ENCODE measurements at places on chromosomes 6 and 20. TPM values are rescaled to one million over a fixed set of nuclear protein-coding genes. Genes with fewer than 3 reads are reported as not detected.

The BANF2 gene
- total RNA-seq, result not detected

The HAO1 gene
- not detected for total RNA-seq

The STK35 gene
- total RNA-seq, result 11.6 TPM

The RFX6 gene
- not detected for total RNA-seq

The NKX2-2 gene
- total RNA-seq, result not detected

The WFDC10A gene
- not detected for total RNA-seq

The NOTCH4 gene
- total RNA-seq, result 2.2 TPM

The SIRPD gene
- total RNA-seq, result not detected

The CST4 gene
- 0.31 TPM for total RNA-seq

The GATA5 gene
- 1.3 TPM for total RNA-seq

The PDE10A gene
- 20.0 TPM for total RNA-seq

The CASP8AP2 gene
- 12.6 TPM for total RNA-seq

The ZNF391 gene
- total RNA-seq, result 0.56 TPM

The PAX1 gene
- not detected for total RNA-seq

The SMIM29 gene
- 53.4 TPM for total RNA-seq

All from aortic smooth muscle cell (primary cell).